NCI-H460 (cell line): ENCODE measurements at places on chromosomes 4 and X.

DNA sequence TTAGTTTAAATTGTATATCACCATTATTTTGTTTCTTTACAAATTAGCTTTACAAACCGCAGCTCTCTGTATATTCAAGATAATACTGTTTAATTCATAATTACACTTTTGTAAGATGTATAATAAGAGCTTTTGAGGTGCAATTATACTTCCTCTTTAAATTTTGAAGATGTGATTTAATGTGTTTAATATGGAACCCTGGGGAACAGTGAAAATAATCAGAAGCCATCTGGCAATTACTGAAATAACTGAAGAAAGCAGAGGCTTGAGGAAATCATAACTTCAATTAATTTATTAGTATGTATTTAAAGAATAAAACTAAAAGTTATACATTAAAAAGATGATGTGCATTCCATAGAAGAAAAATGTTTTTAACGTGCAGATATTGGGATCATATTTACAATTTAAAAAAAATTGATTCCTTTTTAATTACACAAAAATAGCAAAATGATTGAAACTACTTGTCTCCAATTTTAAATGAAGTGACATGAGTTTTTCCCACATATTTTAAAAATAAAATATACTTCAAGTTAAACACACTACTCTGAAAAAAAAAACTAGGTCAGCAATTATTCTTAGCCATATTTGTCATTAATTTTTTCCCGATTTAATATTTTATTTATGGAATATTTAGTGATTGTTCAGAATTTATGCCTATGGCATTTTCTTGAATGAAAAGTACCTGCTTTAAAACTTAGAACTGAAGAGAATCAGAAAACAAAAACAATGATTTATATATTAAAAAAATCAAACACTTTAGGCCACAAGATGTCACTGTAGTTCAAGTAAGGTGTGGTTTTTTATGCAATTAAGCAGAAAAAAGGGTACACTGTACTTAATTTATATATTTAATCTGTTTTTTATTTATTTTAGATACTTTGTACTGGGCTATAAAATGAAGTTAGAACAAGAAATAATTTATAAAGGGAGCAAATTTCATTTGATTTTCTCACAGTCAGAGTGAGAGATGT lies 942.7 kb upstream of the NDST4 start:
- peak; percentile 14 for DNase-seq

GRCh38 chr4:23999714-24000469 lies 110.0 kb upstream of the PPARGC1A start:
- no peak for DNase-seq

- no peak for DNase-seq
These were observed 55.7 kb downstream of the CD38 start for GRCh38 chr4:15833801-15834200.

GRCh38 chr4:28665306-28665705 lies 1804.7 kb downstream of the STIM2 start:
- no peak for DNase-seq

DNA sequence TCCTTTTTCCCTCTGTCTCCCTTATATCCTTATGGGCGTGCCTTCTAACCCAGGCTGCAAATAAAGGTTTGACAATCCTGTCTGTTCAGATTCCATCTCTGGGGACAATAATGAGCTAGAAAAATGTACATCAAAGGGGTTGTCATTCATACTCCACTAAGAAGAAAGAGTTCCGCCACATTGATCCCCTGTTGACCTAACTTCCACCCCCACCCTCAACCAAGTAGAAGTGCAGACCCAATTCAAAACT lies 541 bp upstream of the GABRA3 start:
- no peak for DNase-seq

DNA sequence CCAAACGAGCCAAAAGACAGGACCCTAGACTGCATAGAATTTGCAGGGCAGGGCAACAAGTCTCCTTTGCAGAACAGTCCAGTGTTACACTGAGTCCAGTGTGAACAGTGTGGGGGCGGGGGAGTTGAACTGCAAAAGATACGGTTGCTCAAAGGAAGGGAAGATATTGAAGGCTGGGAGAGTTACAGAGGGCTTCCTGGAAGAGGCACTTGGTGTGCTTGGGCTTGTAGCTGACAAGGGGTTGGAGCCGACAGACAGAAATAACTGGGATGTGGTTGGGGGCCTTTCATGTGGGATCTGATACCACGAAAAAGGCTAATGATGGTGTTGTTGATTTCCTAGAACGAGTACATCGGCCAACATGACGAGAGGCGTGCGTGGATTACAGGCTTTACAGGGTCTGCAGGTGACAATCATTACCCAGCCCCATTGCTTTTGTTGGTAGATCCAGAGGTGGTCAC lies 6.1 kb downstream of the XPNPEP2 start:
- DNase-seq: no peak

GRCh38 chrX:71439896-71440295 lies 73.7 kb downstream of the TAF1 start:
- peak; percentile 23 for DNase-seq
